ENCODE measurements at places on chromosomes 2 and 18. TPM values are rescaled to one million over a fixed set of nuclear protein-coding genes. Genes with fewer than 3 reads are reported as not detected.

DNA sequence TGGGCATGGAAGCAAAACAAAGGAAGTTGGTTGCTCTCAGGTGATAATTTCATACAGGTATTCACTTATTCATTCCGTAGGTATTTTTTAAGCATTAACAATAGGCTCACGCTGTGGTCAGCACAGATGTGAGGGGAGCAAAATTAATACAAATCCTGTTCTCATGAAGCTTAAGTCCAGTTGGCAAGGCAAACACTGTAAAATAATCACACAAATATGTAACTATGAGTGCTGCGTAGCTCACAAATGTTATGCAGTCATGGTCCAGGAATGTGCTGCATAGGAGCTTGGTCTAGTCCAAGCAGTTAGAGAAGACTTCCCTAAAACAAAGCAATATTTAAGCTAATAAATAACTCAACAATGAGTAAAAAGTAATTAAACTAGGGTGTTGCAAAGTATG lies 23.9 kb downstream of the SP5 start:
- peaks cover 3% of the 10 kb centered on the region for H3K4me1 ChIP-seq
- no peak overlapping the region for H3K4me3 ChIP-seq
- no peak for DNase-seq
- no peaks in the 10 kb centered on the region for H3K27me3 ChIP-seq
- H3K36me3 ChIP-seq = no peaks in the 10 kb centered on the region

Gene TUBA3E
- not detected for total RNA-seq

- no peaks in the 10 kb centered on the region for H3K27me3 ChIP-seq
- peaks cover 2% of the 10 kb centered on the region for H3K36me3 ChIP-seq
- no peak for DNase-seq
- peaks cover 5% of the 10 kb centered on the region for H3K4me1 ChIP-seq
- no peak overlapping the region for H3K4me3 ChIP-seq
Measured at GRCh38 chr18:13375302-13376255, 157.0 kb downstream of the LDLRAD4 start.

DNA sequence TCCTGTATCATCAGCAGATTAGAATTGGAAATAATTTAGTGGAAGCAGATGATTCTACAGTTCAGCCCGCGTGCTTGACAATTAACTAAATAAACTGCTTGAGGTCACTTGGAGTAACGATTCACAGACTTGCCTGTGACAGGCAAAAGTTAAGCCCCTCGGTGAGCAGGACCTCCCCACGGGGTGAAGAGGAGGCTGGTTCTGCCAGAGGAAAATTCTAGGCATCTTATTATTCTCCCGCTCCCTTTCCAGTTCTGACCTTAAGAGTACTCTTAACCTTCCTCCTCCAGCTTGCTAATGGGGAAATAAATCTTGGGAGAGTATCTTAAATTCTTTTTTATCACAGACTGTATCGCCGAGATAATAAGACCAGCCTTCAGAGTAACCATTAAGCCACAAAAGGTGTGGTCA lies 169.7 kb upstream of the SMAD2 start:
- no peak for DNase-seq
- H3K4me3 ChIP-seq = no peak overlapping the region
- H3K27ac ChIP-seq = no peak overlapping the region

DNA sequence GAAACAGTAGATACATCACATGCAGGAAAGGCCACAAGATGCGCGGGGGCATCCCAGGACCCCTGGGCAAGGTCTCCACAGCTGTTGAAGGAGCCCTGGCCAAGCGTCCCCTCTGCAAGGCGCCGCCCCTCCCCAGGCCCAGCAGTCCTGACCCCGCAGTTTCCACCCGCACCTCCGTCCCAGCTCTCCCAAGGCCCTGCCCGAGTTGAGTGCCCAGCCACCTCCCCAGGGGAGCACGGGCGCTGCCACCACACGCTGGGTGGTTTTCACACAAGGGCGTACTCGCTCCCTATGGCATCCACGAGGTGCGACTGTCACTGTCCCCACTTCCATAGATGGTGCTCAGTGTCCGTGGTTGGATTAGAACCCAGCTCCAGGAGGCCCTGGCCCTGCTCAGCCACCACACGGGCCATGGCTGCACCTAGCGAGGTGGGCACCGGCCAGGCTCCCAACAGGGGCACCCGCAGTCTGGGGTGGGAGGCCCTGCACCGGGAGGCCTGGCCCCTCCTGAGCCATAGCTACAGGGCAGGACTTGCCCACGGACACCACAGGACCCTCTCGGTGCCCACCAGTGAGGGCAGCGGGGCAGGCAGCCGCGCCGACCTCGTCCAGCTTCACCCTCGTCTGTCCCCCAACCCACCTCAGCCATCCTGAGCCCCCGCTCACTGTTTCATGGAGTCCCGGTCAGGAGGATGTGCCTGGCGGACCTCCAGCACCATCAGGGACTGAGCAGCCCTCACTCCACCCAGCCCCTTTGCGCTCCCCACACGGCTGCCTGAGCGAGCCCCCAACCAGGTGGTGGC lies 36.0 kb downstream of the KIF1A start:
- no peaks in the 10 kb centered on the region for H3K36me3 ChIP-seq
- no peaks in the 10 kb centered on the region for H3K27me3 ChIP-seq
- H3K4me3 ChIP-seq = no peak overlapping the region
- no peaks in the 10 kb centered on the region for H3K4me1 ChIP-seq
- no peak overlapping the region for H3K27ac ChIP-seq
- no peak for DNase-seq

- no peaks in the 10 kb centered on the region for H3K27me3 ChIP-seq
- H3K27ac ChIP-seq = no peak overlapping the region
- no peak for DNase-seq
- H3K4me1 ChIP-seq = no peaks in the 10 kb centered on the region
- no peak overlapping the region for H3K4me3 ChIP-seq
Measured at GRCh38 chr2:25650256-25650655, 23.1 kb downstream of the DTNB start.

GRCh38 chr2:43045866-43046265 lies 180.5 kb downstream of the ZFP36L2 start:
- DNase-seq = no peak
- H3K36me3 ChIP-seq = no peaks in the 10 kb centered on the region
- no peak overlapping the region for H3K4me3 ChIP-seq
- H3K27ac ChIP-seq = no peak overlapping the region

- H3K4me3 ChIP-seq = no peak overlapping the region
- no peak overlapping the region for H3K27ac ChIP-seq
- H3K36me3 ChIP-seq = no peaks in the 10 kb centered on the region
Measured at GRCh38 chr2:3870222-3870621, 166.8 kb downstream of the DCDC2C start.

Gene DDX18
- total RNA-seq = 34.4 TPM

Gene ACVR1C
- total RNA-seq = 0.19 TPM

- H3K27me3 ChIP-seq = no peaks in the 10 kb centered on the region
- H3K4me3 ChIP-seq = no peak overlapping the region
- H3K4me1 ChIP-seq = peaks cover 1% of the 10 kb centered on the region
- peak; percentile 32 for DNase-seq
- no peaks in the 10 kb centered on the region for H3K36me3 ChIP-seq
Measured at GRCh38 chr2:8580316-8581233, 101.3 kb upstream of the ID2 start.

DNA sequence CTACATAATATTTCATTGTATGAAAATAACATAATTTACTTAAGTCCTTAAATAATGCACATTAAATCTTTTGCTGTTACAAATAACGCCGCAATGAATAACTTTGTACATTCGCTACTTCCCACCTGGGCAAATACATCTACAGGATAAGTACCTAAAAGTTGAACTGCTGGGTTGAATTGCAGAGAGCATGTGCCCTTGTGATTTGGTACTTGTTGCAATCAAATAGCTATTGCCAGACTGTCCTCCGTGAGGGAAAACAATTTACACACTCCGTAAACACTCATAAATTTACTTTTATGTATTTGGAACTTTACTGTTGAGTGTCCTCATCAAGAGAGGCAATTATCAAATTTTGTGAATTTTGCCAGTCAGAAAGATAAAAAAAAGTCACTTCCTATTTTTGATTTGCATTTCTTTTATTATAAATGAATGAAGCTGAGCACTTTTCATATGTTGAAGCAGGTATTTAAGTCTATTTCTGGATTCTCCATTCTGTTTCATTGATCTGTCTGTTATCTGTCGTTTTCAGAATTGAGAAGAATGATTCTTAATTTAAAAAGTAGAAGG lies 140.8 kb upstream of the SERTAD2 start:
- H3K4me1 ChIP-seq = peaks cover 6% of the 10 kb centered on the region
- no peaks in the 10 kb centered on the region for H3K36me3 ChIP-seq
- no peak for DNase-seq
- no peak overlapping the region for H3K4me3 ChIP-seq
- no peaks in the 10 kb centered on the region for H3K27me3 ChIP-seq

DNA sequence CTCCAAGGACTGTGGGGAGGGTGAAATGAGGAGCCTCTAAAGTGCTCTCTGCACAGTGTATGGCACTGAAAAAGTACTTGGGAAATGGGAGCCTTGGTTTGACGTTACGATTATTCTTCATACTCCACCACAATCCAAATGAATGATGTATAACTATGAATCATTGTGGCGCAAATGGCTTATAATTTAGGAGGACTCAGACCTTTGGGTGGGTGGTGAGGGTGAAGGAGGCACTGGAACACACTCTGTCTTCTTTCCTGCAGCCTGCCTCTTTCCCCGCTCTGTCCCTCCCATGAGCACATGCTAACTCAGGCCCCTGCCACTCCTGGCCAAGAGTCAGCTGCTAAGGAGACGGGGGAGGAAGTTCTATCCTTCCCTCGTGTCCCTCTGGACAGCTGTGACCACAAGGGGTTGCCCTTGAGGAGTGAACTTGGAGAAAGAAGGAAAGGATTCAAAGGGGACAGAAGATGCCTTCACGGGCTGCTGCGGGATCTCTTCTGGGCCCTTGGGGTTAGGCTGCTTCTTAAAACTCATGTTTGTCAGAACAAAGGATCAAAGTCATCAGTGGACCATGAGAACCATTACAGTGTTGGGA lies 36.5 kb downstream of the POLR1A start:
- H3K36me3 ChIP-seq = peaks cover 48% of the 10 kb centered on the region
- no peak for DNase-seq
- H3K27ac ChIP-seq = no peak overlapping the region
- H3K27me3 ChIP-seq = no peaks in the 10 kb centered on the region

- no peak for DNase-seq
- H3K36me3 ChIP-seq = no peaks in the 10 kb centered on the region
- H3K4me1 ChIP-seq = peaks cover 19% of the 10 kb centered on the region
- no peak overlapping the region for H3K4me3 ChIP-seq
Measured at GRCh38 chr2:164887434-164888144, 46.0 kb upstream of the COBLL1 start.

Gene TEKT4
- not detected for total RNA-seq

GRCh38 chr2:150617351-150617978 lies 130.0 kb upstream of the RND3 start:
- H3K36me3 ChIP-seq = no peaks in the 10 kb centered on the region
- no peak for DNase-seq
- no peak overlapping the region for H3K4me3 ChIP-seq

DNA sequence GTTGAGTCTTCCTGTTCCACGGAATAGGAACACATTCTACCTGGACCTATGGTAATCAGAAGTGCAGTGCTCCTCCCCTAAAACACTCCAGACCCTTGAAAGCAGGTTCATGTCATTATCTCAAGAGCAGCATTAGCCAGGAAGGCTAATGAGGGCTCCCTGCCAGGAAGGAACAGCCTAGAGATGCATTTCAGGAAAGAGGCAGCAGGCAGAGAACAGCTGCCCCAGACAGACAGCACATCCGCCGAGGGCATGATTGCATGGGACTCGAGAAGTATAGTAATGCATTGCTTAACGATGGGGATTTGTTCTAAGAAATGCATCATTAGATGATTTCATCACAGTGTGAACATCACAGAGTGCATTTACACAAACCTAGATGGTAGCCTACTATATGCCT lies 171.5 kb downstream of the ALK start:
- H3K4me3 ChIP-seq = no peak overlapping the region
- no peak for DNase-seq
- H3K27me3 ChIP-seq = no peaks in the 10 kb centered on the region
- no peaks in the 10 kb centered on the region for H3K36me3 ChIP-seq

- H3K27me3 ChIP-seq = no peaks in the 10 kb centered on the region
- peak overlapping the region; percentile 23 for H3K27ac ChIP-seq
- DNase-seq = peak; percentile 87
Measured at GRCh38 chr2:129877289-129877741, 102.2 kb upstream of the RAB6C start.

Gene ALPP
- total RNA-seq = not detected

DNA sequence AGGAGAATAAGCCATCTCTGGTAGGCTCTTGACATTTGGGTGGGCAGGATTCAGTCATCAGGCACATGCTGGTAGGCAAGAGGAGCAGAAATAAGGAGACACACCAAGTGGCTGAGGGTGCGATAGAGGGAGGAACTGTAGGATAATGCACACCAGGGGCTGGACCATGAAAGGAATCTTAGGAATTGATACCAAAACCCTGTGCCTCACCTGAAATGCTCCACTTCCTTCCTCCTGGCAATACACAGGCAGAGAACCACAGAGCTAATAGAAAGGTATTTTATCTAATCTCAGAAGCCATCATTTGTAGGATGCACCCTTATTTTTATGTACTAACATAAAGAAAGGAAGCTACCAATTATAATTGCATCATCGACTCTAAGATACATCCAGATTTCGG lies 4.4 kb upstream of the CYP1B1 start:
- no peak overlapping the region for H3K27ac ChIP-seq
- H3K4me3 ChIP-seq = no peak overlapping the region
- DNase-seq = no peak
- peaks cover 5% of the 10 kb centered on the region for H3K4me1 ChIP-seq
- H3K36me3 ChIP-seq = no peaks in the 10 kb centered on the region

Gene PSMA8
- not detected for total RNA-seq

- no peaks in the 10 kb centered on the region for H3K36me3 ChIP-seq
- H3K27me3 ChIP-seq = no peaks in the 10 kb centered on the region
- no peaks in the 10 kb centered on the region for H3K4me1 ChIP-seq
- H3K27ac ChIP-seq = no peak overlapping the region
Measured at GRCh38 chr2:214465363-214466146, 54.7 kb downstream of the VWC2L start.

- DNase-seq = peak; percentile 19
- no peak overlapping the region for H3K27ac ChIP-seq
- no peaks in the 10 kb centered on the region for H3K27me3 ChIP-seq
- no peaks in the 10 kb centered on the region for H3K36me3 ChIP-seq
- H3K4me3 ChIP-seq = no peak overlapping the region
- H3K4me1 ChIP-seq = no peaks in the 10 kb centered on the region
Measured at GRCh38 chr2:2825516-2826208, 494.6 kb upstream of the MYT1L start.

All from liver (tissue), 10 donors.